ENCODE measurements at places on chromosomes 2 and 18. TPM values are rescaled to one million over a fixed set of nuclear protein-coding genes. Genes with fewer than 3 reads are reported as not detected.

REG3G gene
- not detected for total RNA-seq

CTAGE1 gene
- total RNA-seq: not detected

NTSR2 gene
- total RNA-seq: not detected

LONRF2 gene
- total RNA-seq: 1.2 TPM

DPY30 gene
- 86.0 TPM for total RNA-seq

Measured in H4 (cell line).